ENCODE measurements at places on chromosomes 1 and 21. TPM values are rescaled to one million over a fixed set of nuclear protein-coding genes. Genes with fewer than 3 reads are reported as not detected.

DNA sequence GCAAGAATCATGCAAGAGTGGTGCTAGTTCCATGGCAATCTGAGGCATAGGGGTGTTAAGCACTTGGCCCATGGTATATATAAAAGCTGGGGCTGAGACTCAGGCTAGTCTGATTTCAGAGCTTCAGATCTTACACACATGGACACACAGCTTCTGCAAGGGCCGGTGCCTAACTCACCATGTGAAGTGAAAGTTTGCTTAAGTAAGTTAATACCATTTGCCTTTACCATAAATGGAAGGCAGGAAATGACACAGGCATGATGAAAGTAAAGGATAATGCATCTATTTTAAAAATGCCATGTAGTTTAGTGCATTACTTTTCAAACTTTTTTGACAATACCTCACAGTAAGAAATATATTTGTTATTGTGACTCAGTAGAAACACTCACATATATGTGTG, 122.6 kb downstream of the KCNJ6 start:
- DNase-seq: no peak

DNA sequence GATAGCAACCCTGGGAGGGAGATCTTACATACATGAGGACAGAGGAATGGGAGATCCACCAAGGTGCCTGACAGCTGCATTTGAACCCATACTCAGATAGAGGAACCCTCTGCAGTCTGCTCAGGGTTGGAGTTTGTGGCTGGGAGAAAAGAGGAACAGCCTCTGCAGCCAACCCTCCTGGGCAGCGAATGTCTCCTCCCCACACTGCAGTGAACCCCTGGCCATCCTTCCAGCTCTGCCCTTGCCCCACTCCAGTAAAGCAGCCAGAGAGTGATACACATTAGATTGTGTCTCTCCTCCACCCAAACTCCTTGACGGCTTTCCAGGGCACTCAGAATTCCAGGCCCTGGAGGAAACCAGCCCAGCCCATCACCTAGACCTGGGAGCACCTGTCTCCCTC, 137.7 kb downstream of the RUNX1 start:
- DNase-seq: no peak

Gene SIM2
- total RNA-seq: not detected

Gene PTPRC
- 127 TPM for total RNA-seq

GRCh38 chr1:161187311-161187710, 10.0 kb upstream of the B4GALT3 start:
- no peak for DNase-seq

DNA sequence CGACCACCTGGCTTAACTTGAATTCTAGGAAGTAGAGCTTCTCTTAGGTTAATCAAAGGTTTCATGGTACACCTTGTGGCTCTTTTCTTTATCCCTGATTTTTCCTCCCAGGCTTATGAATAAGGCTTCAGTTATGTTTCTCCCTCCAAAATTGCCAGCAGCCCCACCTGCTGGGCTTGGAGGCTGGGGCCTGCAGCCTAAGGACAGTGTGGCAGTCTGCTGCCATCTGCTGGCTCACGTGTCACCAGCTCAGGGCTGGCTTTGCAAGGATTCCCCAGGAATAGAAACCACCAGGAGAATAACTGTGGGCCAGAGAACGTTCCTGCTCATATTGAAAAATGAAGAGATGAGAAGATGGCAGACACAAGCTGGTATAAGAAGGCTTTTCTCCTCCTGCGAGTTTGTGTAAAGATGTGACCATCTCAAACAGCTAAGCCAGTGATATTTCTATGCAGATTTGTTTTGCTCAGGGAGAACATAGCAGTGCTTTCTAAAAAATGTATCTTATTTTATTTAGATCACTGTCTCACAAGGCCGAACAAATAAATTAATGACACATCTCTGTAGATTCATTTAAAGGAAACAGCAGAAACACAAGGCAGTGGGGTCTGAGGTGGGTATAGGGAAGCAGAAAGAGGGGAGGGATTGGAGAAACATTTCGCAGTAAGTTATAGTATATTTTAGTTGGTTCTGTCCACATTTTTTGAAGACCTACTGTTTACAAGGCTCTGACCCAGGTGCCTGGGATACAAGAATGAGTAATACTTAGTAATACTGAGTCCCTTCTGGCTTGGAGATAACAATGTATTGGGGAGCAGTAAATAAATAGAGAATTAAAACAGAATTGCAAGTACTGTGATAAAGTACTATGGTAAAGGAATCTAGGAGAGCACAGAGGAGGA, 291.1 kb upstream of the SGIP1 start:
- DNase-seq: peak; percentile 88

- DNase-seq: no peak
These were observed 13.8 kb downstream of the PSEN2 start for GRCh38 chr1:226884116-226884625.

DNA sequence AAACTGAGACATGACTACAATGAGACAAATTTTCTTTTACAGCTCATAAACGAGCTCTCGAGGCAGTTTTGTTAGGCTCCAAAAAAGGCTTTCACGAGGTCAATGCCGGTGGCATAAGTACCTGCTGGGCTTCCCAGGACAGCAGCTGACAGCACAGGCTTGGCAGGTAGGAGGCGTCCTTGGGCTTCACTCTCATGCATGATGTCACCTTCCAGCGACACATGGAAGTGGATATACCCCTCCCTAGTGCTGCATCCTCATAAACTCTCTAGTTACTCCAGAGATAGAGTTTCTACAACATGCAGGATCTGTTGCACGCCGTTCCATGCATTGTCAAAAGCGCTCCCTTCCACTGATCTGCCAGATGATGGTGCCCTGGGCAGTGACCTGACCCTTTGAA, 112.5 kb upstream of the PAXBP1 start:
- DNase-seq: no peak

GRCh38 chr21:33268737-33269441, 2.7 kb downstream of the IL10RB start:
- peak; percentile 94 for DNase-seq

DNA sequence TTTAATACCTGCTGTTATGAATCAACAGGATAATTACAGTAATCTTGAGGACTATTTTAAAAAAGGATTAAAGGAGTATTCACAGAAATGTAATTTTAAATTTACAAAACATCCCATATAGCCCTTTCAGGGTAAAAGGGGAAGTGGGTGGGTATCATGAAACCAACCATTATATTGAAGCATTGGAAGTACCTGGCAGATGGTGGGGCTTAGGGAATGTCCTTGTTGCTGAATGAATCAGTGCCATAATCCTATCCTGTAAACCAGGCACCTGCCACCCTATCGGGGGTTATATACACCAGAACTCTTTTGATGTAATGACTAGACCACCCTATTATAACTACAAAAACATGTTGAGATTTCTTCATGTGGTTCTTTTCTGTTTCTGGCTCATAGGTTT, 30.4 kb downstream of the CDC14A start:
- no peak for DNase-seq

GRCh38 chr1:34066166-34066565, 98.9 kb downstream of the CSMD2 start:
- no peak for DNase-seq

Gene CHRM3
- 5.4 TPM for total RNA-seq

Gene SPRR2F
- total RNA-seq: not detected

GRCh38 chr1:8702850-8703810, 114.3 kb downstream of the RERE start:
- DNase-seq: peak; percentile 96

- DNase-seq: no peak
These were observed 649.5 kb upstream of the CAMK1G start for GRCh38 chr1:208933984-208934525.

GRCh38 chr1:43509007-43509739, 21.5 kb upstream of the PTPRF start:
- DNase-seq: no peak

DNA sequence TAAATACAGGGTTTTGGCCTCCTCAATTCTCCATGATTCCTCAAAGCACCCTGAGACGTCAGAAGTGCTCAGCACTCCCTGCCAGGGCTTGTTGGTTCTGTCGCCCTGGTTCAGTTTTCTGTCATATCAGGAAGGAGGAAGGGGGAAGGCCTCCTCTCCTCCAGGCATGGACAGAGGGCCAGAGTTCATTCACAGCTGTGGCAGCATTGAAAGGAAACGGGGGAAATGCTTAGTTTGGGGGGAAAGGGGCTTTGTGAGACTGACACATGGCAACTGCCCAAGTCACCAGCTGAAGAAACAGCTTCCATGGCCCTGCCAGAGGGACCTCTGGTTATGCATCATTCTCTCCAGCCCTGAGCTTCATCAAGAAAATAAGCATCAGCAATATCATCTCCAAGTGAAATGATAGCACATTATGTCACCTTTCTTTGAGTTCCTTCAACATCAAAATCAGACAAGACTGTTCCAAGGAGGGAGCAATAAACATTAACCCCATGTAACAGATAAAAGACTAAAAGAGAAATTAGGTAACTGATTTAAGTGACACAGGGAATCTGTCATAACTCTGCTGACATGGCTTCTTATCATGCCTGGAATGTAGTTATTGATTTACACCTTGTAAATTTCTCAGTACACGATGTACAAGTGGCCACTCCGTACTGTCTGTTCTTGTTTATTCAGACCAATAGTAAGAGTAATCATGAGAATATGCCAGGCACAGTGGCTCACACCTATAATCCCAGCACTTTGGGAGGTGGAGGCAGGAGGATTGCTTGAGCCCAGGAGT, 103.2 kb upstream of the SLC25A33 start:
- no peak for DNase-seq

Gene PEAR1
- total RNA-seq: 17.9 TPM

- DNase-seq: no peak
These were observed 128.6 kb downstream of the LHX4 start for GRCh38 chr1:180358649-180359048.

DNA sequence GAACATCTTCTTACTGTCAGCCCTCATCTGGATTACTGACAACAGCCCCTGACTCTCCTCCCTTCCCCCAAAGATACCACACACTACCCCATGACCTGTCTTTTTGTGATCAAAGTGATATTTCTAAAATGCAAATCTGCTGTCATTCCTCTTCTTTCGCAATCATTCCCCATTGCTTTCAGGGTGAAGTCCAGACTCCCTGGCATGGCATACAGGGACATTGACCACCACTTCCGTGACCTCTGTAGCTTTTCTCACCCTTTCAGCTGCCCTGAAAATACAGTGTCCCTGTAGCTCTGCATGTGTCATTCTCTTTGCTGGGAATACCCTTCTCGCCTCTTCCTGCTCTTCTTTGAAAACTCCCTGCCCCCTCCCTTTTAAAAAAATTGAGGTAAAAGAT, 4.1 kb downstream of the SERINC2 start:
- no peak for DNase-seq

DNA sequence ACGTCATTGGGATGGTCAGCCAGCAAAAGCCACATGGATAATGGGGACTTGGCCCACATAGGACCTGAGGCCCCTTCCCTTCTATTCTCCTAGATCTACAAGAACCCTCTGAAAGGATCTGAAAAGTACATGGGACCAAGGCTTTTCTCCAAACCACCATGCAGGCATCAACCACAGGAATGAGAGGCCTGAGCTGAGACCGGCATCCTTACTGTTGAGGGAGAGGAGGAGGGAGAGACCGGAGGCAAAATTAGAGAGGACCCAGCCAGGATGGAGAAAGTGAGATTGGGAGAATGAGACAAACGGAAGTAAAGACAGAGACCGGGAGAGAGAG, 281.7 kb downstream of the RRAGC start:
- DNase-seq: no peak

DNA sequence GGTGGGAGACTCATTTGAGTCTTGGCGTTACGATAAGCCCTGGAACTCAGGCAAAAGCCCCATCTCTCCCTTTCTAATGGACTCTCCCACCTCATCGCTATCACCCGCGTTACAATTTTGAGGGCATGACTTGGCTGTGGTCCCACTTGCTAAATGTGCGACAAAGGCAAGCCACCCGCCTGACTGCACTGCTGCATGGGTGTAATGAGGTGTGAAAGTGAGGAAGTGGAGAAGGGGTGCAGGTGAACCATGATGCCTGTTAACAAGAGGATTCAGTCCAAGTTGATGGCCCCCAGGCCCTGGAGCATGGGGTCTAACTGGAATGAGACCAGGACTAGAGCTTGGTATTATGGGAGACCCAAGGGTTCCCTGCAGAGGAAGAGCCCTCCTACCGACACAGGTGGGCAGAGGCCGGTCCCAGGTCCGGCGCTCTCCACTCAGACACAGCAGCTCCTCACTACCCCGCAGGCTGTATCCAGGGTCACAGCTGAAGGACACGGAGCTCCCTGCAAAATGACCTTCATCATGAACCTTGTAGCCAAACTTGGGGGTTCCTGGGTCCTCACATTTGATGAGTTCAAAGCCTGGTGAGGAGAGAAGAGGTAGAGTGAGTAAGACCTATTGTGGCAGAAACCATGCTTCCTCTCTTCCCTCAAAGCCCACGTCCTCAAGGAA, 165.4 kb upstream of the HMGB4 start:
- DNase-seq: no peak

DNA sequence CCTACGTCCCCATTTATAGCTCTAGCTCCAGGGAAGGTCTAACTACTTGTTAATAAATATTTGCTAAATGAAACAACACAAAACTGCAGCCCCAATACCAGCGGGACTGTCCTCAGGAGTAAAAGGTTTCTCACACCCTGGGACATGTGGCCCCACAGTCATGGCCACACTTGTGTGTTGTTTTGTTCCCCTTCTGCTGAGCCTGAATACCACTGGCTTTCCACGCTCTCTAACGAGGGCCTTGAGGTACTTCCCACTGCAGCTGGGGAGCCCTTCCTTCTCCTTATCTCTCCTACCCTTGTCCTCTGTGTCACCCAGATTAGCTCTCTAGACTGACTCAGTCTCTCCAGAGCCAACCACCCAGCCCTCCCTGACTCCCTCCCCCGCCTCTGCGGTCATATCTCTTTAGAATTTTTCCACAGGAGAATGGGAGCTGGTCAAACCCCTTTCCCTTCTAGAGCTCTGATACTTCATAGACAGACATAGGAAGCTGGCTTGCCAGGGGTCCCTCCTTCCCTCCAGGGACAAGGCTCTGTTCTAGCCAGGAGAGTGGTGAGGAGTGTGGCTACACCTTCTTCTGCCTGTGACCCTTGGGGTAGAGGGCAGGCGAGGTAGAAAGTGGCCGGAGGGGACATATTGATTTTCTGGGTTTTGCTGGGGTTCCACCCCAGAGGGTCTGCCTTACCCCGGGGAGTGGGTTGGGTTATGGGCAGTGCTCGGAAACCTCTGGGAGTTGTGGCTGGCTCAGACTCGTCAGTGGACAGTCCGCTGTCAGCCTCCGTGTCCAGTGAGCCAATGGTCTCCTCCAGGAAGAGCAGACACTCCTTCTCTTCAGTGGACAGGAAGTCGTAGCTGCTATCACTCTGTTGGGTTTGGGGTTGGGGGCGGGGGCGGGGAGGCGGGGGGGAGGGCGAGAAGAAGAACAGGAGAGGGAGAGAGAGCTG, 8.1 kb downstream of the C1orf116 start:
- no peak for DNase-seq

DNA sequence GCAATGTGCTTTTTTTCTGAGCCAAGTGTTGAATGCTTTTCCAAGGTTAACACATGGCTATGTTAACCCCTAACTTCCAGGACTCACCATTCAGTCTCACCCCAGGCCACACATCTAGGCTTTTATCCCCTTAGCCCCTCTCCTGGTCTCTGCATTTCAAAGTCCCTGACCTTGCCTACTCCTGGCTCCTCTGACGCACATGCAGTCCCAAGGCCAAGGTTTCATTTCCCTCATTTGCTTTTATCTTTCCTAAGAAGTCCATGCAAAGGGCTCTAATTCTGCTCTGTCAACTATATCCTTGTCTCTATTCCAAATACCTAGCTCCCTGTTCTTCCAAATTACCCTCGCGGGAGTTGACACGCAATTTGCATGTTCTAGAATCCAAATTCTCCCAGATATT, 25.4 kb downstream of the SLC30A10 start:
- no peak for DNase-seq

GRCh38 chr1:42933060-42933586, 25.5 kb downstream of the SLC2A1 start:
- DNase-seq: no peak

Gene TAS1R1
- total RNA-seq: not detected

All from upper lobe of right lung (tissue), 1 donor.